Epithelial cell of proximal tubule (primary cell): ENCODE measurements at places on chromosomes 16 and 17.

DNA sequence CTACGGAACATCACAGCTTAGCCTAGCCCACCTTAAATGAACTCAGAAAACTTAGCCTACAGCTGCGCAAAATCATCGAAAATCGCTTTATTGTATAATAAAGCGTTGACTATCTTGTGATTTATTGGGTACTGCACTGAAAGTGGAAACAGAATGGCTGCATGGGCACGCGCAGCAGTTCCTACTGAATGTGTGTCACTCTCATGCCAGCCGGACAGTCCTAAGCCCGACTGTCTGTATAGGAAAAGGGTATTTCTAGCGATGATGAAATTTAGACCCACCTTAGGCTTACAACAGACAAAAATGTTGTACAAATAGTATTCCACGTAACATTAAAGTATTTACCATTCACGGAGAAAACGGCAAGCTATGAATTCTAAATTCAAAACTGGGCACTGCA is 9.3 kb downstream of the FBXO31 start:
- no peak for DNase-seq

DNA sequence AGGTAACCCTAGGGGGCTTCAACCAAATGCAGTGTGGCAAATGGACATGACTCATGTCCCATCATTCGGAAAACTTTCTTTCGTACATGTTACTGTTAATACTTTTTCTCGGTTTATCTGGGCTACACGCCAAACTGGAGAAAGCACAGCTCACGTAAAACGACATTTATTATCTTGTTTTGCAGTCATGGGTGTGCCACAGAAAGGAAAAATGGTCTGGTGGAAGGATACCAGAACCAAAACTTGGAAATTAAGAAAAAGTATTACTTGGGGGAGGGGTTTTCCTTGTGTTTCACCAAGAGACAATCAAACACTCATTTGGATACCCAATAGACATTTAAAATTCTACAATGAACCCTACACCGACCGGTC is 23.6 kb downstream of the ALOX15B start:
- no peak for DNase-seq

GRCh38 chr16:4505356-4506147 is 29.4 kb downstream of the HMOX2 start:
- no peak for DNase-seq

DNA sequence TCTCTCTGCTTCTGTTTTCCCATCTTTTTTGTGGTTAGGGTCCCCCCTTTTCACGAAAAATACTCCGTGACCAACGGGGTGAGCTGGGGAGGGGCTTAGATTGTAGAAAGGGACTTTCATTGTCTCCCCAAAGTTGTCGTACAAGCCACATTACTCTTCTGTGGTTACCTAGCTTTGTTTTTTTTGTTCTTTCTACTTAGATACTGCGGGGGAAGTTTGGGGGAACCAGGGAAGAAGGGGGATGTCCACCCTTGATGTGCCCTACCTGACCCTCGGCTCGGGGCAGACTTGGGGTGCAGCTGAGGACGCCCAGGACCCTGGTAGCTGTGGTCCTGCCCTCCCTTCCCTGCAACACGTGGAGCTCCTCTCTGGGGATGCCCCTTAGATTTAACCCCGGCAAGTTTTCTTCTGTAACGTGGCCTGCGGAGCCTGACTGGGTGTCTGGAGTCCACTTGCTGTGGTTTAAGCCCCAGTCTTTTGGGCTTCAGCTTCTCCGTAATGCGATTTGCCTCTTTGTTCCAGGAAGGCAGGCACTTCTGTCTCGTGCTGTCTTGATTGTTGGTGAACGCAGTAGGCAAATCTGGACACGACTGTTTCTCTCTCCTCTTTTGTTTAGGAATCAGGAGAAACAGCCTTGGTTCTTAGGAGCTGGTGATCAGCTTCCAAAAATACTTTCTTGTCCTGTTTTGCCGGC is 892 bp downstream of the ABCC1 start:
- no peak for DNase-seq
